Stimulated activated CD8-positive, alpha-beta memory T cell treated with anti-CD3 and anti-CD28 coated beads, Interleukin-7, amount 100 ng/mL, for 4 hours (primary cell): ENCODE measurements at places on chromosomes 3 and 15.

- DNase-seq, result no peak
Measured at GRCh38 chr3:13282986-13283876, 136.9 kb downstream of the NUP210 start.

DNA sequence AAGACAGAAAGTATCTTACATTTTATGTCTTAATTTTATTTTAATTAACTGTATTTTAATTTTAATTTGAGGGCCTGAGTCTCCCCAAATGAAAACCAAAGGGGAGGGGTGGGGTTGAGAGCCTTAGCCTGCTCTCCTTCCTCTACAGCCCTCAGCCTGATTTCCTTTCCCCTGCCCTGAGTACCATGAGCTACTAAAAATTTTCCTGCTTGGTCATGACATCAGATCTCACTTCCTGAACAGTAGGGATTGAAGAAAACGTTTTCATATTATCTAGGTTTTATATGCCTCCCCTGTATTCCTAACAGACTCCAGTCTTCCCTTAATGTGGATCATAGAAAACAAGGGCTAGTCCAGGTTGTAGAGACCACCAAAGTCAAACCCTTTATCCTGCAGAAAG lies 133.9 kb downstream of the MYLK start:
- DNase-seq, result no peak

- DNase-seq, result no peak
Measured at GRCh38 chr3:177946936-177947335, 589.3 kb upstream of the KCNMB2 start.

GRCh38 chr3:175818811-175819464 lies 959.8 kb downstream of the NAALADL2 start:
- DNase-seq, result no peak

- no peak for DNase-seq
Measured at GRCh38 chr3:167844528-167844927, 109.0 kb downstream of the SERPINI1 start.

GRCh38 chr3:169453256-169454059 lies 210.1 kb downstream of the MECOM start:
- DNase-seq, result no peak

DNA sequence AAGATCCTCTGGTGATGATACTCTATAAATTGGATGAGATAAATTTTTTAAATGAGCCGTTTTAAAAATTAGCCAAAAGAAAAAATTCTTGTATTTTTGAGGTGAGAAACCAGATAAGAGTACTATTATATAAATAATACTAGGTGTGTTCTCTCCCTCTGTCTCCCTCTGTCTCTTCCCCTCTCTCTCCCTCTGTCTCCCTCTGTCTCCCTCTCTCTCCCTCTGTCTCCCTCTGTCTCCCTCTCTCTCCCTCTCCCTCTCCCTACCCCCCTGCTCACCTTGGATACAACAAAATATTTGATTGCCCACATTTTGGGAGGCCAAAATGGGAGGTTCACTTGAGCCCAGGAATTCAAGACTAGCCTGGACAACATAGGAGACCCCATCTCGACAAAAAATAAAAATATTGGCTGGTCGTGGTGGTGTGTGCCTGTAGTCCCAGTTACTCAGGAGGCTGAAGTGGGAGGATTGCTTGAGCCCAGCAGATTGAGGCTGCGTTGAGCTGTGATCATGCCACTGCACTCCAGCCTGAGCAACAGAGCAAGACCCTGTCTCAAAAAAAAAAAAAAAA lies 168.5 kb downstream of the TCF12 start:
- DNase-seq, result no peak

DNA sequence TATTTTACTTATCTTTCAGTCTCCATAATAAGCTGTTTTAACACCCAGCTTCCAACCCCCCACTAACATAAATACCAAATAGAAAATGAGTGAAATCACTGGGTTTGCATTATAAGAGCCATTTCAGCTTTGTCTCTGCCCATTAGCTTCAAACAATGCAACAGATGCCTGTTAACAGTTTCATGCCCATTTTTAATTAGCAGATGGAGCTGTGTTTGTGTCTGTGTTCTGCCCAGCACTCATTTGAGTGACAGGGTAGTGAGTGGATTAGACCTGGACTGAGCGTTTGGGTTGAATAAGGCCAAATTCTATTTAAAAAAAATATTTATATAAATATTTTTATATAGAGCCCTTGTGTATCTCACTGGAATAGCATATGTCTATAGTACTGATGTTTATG lies 7.4 kb downstream of the RAB8B start:
- no peak for DNase-seq

GRCh38 chr3:53216723-53217122 lies 39.1 kb downstream of the TKT start:
- no peak for DNase-seq

- DNase-seq, result no peak
Measured at GRCh38 chr3:189771842-189772450, 140.8 kb downstream of the TP63 start.

- no peak for DNase-seq
Measured at GRCh38 chr3:189641776-189642175, 10.6 kb downstream of the TP63 start.

DNA sequence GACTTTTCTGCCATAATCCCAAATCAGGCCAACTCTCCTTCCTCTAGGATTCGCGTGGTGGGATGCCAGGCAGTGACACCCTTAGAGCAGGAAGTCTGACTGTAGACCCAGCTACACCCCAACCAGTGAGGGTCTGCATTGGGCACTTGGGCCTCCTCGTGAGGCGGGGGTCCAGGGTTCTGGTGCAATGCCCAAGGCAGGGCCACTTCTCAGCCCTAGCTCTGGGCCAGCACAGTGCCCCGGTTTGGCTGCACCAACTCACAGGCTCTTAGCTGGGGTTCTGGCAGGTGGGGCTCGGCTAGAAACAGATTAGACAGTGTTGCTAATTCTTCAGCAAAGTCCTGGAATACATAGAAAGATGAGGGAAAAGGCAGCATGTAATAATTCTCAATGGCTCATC lies 12.7 kb downstream of the CDAN1 start:
- no peak for DNase-seq

- DNase-seq, result no peak
Measured at GRCh38 chr3:53043738-53044137, 2.1 kb downstream of the SFMBT1 start.

DNA sequence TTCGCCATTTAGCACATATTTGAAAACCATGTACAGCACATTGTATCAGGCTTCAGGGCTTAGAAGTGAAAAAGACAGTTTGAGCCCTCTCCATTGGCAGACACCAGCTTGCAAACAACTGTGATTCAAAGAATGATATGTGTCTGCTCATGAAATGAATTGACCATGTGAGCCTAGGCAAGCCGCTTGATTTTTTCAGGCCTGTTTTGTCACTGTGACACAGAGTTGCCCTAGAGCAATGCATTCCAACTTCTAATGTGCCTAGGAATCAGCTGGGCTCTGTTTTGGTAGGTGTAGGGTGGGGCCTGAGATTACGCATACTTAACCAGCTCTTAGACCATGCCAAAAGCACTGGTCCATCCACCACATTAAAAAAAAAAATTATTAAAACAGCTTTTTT lies 53.0 kb downstream of the ATP2C1 start:
- DNase-seq, result no peak

GRCh38 chr3:66405701-66406091 lies 95.1 kb downstream of the LRIG1 start:
- no peak for DNase-seq

DNA sequence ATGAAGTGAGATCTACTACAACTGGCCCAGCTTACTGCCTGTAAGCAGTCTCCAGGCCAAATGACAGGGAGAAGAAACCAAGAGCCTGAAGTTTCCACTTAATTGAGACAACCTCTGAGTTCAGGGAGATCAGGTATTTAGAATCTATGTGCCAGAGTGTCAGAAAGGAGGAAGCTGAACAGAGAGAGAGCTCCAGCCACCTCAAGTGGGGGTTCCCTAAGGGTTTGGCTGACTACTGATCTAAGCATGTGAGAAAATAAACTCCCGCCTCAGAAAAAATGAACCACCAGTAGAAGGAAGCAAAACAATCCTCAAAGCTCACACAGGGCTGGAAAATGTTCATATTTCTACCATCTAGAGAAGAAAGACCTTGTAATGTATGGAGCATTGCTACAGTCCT lies 25.0 kb downstream of the ADAM10 start:
- no peak for DNase-seq

- DNase-seq, result no peak
Measured at GRCh38 chr3:154778057-154778456, 302.1 kb upstream of the MME start.

GRCh38 chr15:40550341-40551037 lies 14.4 kb downstream of the CCDC32 start:
- no peak for DNase-seq

DNA sequence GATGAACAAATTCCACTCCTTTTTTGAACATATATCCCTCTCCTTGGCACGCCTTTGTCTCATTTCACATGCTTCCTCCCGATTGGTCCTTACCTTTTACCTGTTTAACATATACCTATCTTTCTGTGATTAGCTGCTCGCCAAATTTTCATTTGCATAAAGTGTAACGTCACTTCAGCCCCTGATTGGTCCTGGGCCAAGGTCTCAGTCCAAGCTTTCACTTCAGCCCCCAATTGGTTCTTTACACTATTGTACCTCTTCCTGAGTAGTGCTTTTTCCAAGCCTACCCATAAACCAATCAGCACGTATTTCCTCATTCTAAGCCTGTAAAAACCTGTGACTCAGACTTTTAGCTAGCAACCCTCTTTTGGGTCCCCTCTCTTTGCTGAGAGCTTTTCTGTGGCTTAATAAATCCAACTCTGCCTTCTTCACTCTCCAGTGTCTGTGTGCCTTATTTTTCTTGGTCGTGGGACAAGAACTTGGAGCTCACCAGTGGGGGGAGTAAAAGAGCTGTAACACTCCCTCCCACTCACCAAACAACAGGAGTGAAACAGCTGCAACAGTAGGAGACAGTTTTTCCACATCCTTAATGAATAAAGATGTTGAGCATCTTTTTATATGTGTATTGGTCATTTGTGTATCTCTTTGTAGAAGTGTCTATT lies 584 bp upstream of the XCR1 start:
- DNase-seq, result no peak

DNA sequence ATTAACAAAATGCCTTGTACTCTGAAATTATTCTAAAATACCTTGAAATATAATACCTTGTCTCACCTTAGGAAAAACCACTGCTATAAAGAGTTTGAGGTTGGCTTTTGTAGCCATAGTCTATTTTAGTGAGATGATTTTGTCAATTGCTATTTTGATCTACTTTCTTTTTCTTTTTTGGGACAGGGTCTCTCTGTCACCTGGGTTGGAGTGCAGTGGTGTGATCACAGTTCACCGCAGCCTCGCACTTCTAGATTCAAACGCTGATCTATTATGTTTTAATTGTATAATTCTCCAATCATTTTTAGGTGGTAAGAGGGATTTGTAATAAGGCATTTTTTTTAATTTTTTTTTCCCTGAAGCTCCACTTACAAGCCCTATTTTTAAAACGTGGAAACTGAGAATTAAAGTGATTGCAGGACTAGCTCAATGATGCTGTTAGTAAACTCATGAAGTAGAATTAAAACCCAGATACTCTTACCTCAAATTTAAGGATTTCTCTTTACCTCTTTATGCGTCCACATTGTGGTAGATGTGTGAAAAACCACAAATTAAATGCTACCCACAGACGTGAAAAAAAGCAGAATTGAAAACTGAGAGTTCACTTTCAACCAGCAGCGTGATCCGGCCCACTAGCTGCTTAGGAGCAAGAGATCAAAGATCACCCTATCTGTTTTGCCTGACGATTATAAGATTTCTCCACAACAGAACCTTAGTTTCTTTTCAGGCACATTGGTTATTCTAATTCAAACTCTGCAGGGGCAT lies 384.2 kb downstream of the CGGBP1 start:
- DNase-seq, result no peak

GRCh38 chr3:15385901-15386653 lies 41.3 kb downstream of the METTL6 start:
- no peak for DNase-seq

DNA sequence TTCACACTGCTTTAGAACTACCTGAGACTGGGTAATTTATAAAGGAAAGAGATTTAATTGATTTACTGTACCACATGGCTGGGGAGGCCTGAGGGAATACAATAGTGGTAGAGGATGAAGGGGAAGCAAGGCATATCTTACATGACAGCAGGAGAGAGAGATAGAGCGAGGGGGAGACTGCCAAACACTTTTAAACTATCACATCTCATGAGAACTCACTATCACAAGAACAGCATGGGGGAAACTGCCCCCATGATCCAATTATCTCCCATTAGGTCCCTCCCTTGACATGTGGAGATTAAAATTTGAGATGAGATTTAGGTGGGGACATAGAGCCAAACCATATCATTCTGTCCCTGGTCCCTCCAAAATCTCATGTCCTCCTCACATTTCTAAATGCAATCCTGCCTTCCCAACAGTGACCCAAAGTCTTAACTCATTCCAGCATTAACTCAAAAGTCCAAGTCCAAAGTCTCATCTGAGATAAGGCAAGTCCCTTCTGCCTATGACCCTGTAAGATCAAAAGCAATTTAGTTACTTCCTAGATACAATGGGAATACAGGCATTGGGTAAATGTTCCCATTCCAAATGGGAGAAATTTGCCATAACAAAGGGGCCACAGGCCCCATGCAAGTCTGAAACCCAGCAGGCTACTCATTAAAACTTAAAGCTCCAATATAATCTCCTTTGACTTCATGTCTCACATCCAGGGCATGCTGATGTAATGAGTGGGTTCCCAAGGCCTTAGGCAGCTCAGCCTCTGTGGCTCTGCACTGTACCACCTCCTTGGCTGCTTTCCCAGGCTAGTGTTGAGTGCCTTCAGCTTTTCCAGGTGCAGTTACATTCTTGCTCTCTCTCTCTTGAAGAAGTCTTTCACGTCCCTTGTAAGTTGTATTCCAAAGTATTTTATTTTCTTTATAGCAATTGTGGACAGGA lies 481.7 kb upstream of the TGFBR2 start:
- DNase-seq, result no peak

DNA sequence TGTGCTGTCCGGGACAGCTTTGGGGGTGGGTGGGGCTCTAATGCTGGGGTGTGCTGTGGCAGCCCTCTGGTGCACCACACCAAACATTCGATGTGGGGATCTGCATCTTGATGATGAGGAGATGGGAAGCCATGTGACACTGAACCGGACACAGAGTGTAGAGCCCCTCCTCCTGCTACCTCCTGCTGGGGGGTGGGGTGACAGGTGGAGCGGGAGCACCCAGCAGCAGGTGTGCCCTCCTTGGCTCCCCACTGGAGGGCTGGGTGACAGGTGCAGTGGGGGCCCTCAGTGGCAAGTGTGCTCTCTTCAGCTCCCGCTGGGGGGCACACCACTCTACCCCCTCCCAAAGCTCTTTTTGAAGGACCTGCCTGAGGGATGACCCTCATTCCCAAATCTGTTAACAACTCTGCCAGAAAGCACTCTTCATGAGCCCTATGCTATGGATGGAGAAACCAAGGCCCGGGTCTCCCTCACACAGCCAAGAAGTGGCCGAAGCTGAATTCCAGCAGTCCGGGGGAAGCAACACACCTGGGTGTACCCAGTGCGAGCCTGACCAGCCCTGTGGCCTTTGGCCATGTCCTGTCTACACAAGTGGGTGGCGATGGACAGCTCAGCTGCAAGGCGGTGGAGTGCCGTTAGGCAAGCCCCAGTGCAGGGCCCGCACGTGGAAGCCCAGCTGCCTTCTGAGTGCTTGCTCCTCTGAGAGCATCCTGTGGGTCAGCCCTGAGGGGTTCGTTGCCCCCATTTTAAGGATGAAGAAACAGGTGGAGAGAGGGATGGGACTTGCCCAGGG lies 609 bp upstream of the UROC1 start:
- no peak for DNase-seq

GRCh38 chr15:82585072-82585471 lies 44.8 kb upstream of the RPS17 start:
- DNase-seq, result no peak

GRCh38 chr15:52844823-52845222 lies 54.7 kb upstream of the ONECUT1 start:
- DNase-seq, result no peak
